ENCODE measurements at places on chromosomes 11 and 22.

- DNase-seq: no peak
Observed at GRCh38 chr11:8387141-8387540, 123.5 kb upstream of the LMO1 start.

GRCh38 chr11:123159183-123159857 is 35.7 kb downstream of the CLMP start:
- no peak for DNase-seq

- no peak for DNase-seq
Observed at GRCh38 chr11:10451426-10452116, 3.5 kb upstream of the AMPD3 start.

- DNase-seq: peak; percentile 31
Observed at GRCh38 chr11:66745356-66746235, 16.6 kb upstream of the SPTBN2 start.

GRCh38 chr11:66964495-66964894 is 6.3 kb upstream of the PC start:
- DNase-seq: no peak

- no peak for DNase-seq
Observed at GRCh38 chr11:112401036-112401769, 140.5 kb upstream of the PLET1 start.

Measured in HTR-8/SVneo (cell line).